ENCODE measurements at places on chromosomes 1 and 21.

DNA sequence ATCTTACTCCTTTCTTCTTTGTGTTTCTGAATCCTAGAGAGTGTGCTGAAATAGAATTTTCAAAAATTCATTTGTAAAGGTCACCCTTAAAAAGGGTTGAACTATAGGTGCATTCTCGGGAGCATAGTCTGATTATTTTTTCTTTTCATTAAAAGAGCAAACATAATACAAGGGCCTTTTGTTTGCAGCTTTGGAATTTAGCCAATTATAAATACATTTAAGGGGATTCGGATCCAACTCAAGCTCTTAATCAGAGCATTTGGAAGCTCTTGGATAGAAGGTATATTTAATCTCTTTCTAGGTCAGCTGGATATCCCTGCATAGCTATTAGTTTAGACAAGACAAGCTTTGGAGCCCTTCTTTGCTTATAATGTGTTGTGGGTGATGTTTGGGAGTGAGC, 321.7 kb downstream of the HHAT start:
- DNase-seq: no peak

- no peak for DNase-seq
These were observed 9.0 kb upstream of the UBE2U start for GRCh38 chr1:64194168-64195080.

DNA sequence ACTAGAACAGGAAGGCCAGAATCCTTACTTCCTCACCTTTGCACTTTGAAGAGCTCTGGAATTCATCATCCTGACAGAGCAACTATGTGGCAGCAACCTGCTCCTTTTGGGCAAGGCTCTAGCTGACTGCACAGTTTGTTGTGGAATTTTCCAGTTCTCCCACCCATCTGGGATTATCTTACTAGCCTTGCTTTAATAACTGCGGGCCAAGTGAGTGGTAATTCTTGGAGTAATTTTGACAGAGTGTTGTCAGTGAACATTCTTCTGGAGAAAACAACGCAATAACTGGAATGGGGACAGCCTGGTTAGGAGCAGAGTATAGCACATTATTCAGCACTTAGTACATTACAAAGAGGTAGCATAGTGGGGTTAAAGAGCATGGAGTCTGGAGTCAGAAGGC, 75.3 kb downstream of the NTMT2 start:
- no peak for DNase-seq

DNA sequence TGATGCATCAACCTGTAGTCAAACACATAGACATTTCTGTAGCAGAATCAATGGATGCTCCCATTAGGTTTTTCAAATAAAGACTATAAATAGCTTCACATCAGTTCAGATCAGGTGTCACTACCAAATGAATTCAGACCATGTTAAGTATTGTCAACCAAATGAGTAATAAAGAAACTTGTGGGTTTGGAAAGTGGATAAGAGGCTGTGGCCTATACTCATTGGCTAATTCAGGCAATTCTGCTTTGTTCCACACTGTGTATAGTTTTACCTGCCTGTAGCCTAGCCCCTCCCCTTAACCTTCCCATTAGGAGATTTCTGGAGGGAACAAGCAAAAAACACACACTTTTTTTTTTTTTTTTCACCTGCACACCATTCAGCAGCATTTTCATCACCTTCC, 321.2 kb downstream of the HLX start:
- DNase-seq: no peak

GRCh38 chr1:204074274-204075138, 1.6 kb downstream of the SOX13 start:
- no peak for DNase-seq

- peak; percentile 32 for DNase-seq
These were observed 39.8 kb upstream of the CLIC4 start for GRCh38 chr1:24705260-24706073.

All from GDM1 (cell line).